HuH-7 (cell line): ENCODE measurements at places on chromosomes 5 and 9.

- DNase-seq = no peak
Observed at GRCh38 chr9:121671612-121672155, 20.2 kb downstream of the DAB2IP start.

DNA sequence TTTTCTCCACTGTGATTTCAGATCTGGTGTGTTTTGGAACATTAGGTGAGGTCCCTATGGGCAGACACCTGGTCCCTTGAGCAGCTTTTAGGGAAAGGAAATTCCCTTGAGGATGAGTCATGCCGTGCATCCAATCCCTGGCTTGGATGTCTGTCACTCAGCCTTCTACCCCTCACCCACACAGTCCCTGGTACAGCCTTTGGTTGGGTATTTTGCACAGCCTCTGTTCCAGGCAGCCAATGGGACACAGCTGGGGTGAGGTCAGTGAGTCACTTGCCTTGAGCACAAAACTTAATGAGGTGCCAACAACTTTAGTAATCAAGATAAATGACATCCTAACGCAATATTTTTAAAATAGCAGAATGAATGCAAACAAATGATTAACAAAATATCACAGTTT, 22.7 kb upstream of the SVEP1 start:
- DNase-seq = no peak

GRCh38 chr9:21576331-21577189, 94.4 kb upstream of the IFNE start:
- no peak for DNase-seq

GRCh38 chr9:16459421-16460148, 410.9 kb downstream of the BNC2 start:
- no peak for DNase-seq

GRCh38 chr5:93830893-93831292, 89.5 kb upstream of the POU5F2 start:
- no peak for DNase-seq
